ENCODE measurements at places on chromosomes 13 and 19.

DNA sequence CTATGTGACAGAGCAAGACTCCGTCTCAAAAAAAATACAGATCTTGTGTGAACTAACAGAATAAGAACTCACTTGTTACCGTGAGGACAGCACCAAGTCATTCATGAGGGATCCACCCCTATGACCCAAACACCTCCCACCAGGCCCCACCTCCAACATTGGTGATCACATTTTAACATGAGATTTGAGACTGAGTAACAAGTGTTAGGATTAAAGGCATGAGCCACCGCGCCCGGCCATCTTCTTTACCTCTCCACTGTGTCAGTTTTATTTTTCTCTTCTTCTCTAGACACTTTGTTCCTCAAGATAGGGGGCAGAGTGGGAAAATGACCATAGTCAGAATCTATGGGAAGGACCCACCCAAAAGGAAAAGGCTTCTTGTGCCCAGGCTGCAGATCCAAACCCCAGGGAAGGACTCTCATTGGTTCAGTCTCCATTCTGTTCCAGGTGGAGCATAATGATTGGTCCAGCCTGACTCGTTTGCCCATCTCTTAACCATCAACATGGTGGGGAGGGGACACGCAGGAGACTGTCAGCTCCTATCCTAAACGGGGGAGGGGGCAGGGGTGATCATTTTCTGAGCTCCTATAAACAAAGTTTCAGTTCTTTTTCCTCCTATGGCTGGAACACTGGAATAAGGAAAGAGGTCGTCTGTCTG, 1.3 kb upstream of the CALM3 start:
- DNase-seq, result no peak

- peak; percentile 84 for DNase-seq
These were observed 545 bp downstream of the RAD23A start for GRCh38 chr19:12946092-12946721.

- no peak for DNase-seq
These were observed 1.1 kb downstream of the ARHGAP35 start for GRCh38 chr19:46861691-46862502.

GRCh38 chr13:111535523-111535811, 215.0 kb downstream of the TEX29 start:
- DNase-seq, result no peak

DNA sequence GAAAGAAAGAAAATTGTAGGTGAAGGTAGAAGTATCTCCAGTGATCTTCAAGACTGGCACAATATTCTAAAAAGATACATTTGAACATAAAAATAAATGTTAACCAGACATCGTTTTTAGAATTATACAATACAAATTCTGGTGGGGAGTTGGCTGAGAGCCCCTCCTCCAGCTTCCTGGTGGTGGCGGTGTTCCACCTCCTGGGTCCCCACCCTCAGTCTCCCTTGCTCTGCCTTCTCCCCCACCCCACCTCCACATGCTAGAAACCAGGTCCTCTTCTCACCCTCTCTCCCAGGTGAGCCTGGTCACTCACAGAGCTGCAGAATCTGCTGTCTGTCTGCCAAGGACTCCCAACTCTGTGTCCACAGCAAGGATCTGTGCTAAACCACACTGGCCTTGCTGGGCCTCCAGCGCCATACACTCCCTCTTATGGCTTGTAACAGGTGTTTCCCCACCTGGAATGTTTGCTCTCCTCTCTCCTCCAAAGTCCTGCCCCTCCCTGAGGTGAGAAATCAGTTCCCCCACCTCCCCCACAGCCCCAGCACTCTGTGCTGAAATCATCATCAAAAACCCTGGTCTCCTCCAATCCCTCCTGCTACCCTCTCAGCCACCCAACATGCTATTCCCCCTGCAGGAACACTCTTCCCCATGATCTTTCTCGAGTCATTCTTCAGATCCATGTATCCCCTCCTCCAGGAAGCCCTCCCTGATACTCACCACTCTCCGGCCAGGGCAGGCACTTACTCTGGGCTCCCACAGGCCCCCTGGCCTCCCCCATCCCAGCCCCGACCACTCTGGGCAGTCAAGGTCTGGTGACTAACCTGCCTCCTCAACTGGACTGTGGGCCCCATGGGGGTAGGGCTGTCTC, 20.5 kb upstream of the CYP2S1 start:
- DNase-seq, result no peak

- DNase-seq, result peak; percentile 54
These were observed 10.8 kb upstream of the PDCD5 start for GRCh38 chr19:32570081-32570785.

GRCh38 chr19:36973021-36973843, 57.1 kb downstream of the ZNF568 start:
- DNase-seq, result peak; percentile 74

DNA sequence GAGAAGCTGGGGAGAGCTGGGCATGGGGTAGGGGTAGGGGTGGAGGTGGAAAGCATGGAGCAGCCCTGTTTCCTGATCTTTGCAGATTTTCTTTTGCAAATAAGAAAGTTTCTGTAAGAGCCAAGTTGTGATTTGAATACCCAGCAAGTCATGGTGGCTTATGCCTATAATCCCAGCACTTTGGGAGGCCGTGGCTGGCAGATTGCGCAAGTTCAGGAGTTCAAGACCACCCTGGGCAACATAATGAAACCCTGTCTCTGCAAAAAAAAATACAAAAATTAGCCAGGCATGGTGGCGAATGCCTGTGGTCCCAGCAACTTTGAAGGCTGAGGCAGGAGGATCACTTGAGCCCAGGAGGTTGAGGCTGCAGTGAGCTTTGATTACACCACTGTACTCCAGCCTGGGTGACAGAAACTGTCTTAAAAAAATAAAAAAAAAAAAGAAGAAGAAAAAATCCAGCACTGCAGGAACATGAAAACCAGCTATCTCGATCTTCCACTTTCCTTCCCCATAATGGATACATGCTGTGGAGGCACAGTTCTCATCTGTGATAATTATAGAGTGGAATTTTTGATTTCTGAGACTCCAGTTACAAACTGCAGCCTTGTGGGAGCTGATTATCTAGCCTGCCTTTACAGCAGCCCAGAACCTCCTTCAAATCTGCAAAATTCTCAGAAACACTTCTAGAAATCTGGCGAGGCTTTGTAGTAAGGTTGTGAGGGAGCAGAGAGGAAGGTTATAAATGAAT, 12.1 kb upstream of the TEX26 start:
- DNase-seq, result no peak

DNA sequence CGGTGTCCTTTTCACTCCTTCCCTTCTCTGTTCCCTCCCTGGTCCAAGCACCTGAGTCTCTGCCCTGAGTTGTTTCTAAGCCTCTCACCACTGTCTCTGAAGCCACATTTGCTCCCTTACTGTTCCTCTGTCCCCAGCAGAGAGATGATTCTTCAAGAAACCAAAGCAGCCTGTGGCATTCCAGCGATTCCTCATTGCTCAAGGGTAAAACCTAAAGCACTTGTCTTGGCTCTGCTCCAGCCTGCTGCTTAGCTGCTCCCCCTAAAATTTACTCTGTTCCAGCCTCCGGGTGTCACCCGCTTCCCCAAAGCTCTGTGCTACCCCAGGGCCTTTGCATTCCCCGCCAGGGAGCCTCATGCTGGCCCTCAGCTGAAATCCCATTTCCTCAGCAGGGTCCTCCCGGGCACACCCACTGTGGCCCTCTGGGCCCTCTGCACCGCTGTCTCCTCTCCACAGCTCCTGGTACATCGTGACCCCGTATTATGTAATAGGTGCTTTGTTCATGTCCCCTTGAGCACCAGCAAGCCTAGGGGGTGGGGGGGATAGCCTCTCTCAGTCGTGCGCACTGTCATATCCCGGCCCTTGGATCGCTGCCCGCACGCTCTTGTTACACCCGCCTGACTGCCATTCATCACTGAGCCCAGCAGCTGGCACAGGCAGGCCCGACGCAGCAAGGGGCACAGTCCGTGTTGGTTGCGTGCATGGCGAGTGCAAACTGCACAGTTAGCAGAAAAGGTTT, 15.8 kb downstream of the TECR start:
- DNase-seq, result peak; percentile 56

DNA sequence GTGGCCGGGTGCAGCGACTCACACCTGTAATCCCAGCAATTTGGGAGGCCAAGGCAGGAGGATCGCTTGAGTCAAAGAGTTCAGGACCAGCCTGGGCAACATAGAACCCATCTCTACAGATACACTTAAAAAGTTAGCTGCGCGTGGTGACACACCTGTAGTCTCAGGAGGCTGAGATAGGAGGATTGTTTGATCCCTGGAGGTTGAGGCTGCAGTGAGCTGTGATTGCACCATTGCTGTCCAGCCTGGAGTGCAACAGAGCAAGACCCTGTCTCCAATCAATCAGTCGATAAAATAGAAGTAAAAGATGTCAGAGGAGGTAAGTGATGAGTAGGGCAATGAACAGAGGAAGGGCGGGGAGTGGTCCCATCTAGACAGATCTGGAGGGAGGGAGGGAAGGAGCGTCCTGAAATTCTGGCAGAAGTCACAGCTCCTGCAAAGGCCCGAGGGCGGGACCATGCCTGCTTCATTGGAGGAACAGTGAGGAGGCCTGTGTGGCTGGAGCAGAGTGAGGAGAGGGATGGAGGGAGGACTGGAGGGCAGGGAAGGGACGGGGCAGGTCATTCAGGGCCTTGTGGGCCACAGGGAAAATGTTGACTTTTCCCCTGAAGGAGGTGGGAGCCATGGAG, 9.7 kb downstream of the SMIM24 start:
- DNase-seq, result no peak

DNA sequence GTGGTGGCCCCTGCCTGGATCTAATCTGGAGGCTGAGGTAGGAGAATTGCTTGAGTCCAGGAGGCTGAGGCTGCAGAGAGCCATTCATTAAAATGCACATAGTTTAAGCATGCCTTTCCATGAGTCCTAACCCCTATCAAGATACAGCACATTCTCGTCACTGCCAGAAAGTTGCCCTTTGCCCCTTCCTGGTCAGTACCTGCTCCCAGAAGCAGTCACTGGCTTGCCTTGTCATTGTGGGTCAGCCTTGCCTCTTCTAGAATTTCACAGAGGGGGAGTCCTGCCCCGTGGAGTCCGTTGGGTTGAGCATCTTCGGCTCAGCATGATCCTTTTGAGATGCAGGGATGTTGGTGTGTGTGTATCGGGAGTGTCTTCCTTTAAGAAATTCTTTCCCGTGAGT, 10.8 kb downstream of the BICRA start:
- no peak for DNase-seq

- DNase-seq, result peak; percentile 89
These were observed 11.3 kb upstream of the TNFRSF19 start for GRCh38 chr13:23558675-23559536.

GRCh38 chr13:100533588-100534041, 55.0 kb downstream of the GGACT start:
- DNase-seq, result no peak

GRCh38 chr19:8609279-8610040, 1.1 kb downstream of the ADAMTS10 start:
- peak; percentile 74 for DNase-seq

- no peak for DNase-seq
These were observed 28.7 kb upstream of the SLC7A10 start for GRCh38 chr19:33254245-33254824.

- no peak for DNase-seq
These were observed 12.7 kb downstream of the MED25 start for GRCh38 chr19:49830766-49831165.

DNA sequence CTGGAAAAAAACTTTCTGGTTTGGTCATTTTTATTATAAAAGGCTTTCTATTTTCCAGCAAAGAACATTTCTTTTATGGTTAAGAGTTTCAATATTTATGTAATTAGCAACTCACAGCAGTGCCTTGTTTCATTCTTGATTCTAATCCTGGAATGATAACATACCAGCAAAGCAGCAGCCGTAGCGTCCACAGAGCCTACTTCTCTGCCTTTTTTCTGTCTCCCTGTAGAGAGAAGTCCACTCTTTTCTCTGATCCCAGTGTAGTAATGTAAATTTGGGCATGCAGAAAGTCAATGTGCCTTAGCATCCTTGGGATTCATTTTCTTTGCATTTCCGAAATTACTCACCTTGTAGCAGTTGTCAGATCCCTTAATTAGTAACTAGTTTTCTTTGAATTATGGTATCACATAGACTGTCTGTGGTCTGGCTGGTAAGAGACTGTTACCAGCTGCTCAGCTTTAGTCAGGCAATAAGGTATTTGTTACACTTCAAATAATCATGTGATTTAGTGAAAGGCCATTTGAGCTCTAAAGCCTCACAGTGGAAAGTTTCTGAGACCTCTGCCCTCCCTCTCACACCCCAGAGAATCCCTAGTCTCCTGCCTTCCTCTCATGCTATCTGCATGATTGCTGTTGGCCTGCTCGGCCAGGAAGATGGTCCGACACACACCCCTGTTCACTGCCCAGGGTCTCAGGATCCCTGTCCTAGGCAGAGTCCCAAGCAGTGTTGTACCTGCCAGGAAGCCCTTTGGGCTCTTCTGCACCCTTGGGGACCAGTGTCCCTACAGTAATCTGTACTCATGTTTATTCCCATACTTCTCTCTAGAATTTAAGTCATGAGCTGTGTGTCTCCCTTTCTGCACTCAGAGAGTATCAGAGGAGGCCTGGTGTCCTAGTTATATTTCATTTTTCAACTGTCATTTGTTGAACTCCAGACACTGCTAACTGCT, 86.3 kb downstream of the LRCH1 start:
- DNase-seq, result no peak

GRCh38 chr19:55186080-55186479, 6.0 kb upstream of the SYT5 start:
- DNase-seq, result no peak

DNA sequence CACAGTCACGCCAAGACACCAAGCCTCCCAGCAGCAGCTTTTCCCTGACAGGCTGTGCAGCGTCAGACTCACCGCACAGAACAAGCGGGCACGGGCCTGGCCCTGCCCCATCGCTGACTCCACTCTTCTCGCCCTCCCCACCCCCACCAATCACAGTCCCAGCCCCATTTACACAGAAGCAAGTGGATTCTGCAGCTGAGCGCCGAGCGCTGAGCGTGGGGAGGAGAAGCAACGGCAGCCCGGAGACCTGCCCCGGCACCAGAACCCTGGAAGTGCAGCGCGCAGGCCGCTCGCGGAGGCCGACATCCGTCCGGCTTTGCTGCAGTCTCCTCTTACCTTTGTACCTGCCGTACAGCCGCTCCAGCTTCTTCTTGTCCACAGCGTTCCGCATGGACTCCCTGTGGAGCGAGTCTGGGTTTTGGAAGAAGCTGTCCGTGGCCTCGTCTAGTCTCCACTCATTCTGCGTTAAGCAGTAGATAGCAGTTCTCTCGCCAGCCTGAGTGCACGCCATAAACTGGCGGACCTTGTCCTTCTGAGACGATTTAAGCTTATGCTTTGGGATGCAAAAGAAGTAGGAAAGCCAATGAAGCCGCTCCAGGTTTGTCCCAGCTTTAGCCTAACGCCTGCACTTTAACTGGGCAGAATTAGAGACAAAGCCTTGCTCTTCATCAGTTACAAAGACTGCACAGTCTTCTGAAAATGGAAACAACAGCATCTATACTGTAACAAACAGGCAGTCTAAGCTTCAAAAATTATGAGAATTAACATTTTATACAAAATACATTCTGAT, 6.8 kb downstream of the DCUN1D2 start:
- no peak for DNase-seq
